ENCODE measurements at places on chromosomes 3 and 15.

GRCh38 chr3:6551165-6551564, 309.8 kb upstream of the GRM7 start:
- no peak for DNase-seq

- no peak for DNase-seq
Measured at GRCh38 chr3:5297895-5298294, 110.4 kb downstream of the EDEM1 start.

DNA sequence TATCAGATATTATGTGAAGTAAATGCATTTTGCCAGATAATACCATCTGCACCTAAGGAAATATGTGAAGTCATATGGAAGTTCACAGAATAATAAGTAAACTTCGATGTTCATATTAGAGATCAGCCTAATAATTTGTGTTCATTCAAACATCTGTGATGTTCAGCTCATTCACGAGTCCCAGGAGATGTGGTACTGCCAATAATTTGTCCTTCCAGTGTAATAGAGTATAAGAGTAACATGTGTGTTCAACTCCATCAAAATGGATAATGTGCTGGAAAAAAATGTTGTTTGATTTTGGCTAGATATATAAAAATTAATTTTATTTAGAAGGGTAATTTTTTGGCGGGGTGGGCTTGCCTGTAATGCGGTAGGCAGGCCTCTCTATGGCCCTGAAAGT, 75.4 kb upstream of the ARL6 start:
- DNase-seq, result no peak

- DNase-seq, result no peak
Measured at GRCh38 chr15:32881528-32881927, 163.7 kb downstream of the GREM1 start.

- DNase-seq, result no peak
Measured at GRCh38 chr3:165918657-165918979, 81.4 kb upstream of the BCHE start.

DNA sequence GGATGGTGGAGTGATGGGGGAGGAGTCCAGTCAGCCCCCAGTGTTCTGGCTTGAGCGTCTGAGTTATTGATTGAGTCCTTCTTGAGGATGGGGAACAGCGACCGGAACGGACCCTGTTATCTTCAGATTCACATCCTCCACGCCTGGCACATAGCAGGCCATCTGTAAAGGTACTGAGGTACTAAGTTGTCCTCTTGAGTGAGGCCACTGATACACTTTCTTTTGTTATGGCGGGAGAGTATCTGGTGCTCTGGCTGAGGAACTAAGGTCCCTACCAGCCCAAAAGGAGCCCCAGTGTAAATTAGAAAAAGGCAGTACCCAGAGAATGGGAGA, 16.7 kb upstream of the HRH1 start:
- no peak for DNase-seq

GRCh38 chr15:57158589-57158988, 217.7 kb upstream of the CGNL1 start:
- DNase-seq, result peak; percentile 40

GRCh38 chr3:58874248-58874741, 175.5 kb downstream of the CFAP20DC start:
- DNase-seq, result no peak

DNA sequence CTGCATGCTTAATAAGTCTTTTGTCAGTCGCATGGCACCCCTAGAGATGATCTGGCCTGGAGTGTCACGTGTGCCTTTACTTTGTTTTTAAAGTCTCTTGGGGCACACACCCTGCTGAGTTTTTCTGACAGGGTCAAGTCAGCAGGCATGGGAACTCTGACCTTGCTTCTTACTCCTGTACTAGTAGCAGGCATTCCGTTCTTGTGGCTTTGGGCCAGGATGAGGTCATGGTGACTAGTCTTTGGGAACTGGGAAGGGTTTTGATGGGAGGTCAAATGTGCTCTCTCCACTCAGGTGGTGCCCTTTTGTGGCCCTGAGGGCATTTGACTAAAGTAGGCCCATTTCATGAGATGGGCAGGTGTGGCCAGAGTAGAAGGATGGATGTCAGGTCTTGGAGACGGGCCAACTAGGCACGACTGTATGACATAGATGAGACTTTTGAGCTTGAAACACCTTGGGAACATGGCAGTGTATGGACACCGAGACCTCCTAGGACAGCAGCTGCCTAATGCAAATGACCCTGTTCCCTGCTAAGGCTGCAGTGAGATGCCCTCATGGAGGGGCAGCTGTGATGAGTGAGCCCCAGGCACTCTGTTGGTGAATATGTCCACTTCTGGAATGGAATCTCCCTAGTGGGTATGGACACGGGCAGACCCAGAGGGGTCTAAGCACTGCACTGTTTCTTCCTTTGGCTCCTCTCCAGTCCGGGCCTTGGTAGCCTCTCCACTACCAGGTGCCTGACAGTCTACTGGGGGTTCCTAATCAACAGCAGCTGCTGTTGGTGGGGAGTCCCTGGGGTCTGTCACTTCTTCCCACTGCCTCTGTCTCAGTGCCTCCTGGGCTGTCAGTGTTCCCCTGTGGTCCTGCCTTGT, 16.4 kb downstream of the SRPRB start:
- peak; percentile 54 for DNase-seq

- no peak for DNase-seq
Measured at GRCh38 chr3:56763233-56763632, 38.5 kb downstream of the ARHGEF3 start.

DNA sequence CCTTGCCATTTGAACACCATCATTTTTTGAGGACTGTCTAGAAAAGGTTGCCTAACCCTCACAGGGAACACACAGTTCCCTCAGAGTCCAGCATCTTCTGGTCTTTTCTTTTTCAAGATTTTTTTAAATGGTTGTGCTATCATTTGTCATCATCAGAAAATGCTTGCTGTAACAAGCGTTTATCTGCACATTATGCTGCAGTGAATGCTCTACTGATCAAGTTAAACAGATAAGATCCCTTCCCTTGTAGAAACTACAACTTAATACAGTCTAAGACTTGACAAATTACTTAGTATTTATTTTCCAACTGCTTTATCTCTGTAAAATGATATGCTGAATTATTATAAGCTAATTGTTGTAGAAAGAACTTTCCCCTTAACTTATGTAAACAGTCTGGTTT, 11.9 kb upstream of the ALPK3 start:
- DNase-seq, result no peak

DNA sequence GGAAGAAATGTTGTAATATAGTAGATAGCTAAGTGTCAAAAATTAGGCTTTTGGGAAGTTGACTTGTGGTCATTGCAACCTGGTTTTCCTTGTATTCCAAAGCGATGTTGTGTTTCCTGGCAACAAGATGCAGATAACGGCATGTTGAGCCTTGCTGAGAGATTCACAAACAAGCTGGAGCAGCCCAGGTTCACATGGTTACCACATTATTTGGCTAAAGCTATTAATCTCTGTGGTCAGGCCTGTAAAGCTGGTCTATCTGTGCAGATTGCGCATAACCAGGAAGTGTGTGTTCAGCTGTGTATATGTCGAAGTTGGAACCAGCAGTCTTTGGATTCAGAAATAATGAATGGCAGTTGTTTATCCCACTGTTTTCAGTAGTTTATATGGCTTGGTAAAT, 6.6 kb downstream of the TIPARP start:
- no peak for DNase-seq

DNA sequence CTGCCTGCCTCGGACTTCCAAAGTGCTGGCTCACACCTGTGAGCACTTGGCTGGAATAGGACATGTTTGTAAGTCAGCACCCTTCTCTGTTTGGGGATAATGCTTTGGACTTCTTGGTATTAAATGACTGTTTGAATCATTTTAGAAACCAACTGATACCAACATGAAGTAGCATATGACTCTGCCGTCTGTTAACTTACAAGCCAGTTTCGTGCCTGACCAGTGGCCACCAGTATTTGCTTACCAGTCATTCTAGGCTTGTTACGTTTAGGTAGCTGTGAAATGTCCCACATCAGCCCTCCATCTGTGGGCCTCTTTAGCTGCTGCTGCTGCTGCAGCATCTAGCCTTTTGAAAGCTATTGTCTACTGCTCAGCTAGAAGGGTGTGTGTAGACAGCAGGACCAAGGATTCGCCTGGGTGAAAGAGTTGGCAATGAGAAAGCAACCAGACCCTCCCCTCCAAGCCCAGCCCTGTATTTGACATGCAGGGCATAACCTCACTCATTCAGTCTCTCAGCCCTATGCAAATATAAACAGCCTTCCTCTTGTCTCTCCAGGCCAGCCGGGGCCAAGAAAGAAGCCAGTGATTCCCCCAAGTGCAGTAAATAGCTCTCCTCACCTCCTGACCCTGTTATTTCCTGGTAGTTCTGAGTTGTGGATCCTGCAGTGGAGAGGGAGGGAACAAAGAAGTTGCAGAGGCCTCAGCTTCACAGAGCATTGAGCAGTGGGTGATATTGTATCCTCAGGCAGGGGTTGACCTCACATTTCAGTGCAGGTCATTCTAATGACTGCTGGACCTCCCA, 51.0 kb downstream of the NKIRAS1 start:
- DNase-seq, result no peak

DNA sequence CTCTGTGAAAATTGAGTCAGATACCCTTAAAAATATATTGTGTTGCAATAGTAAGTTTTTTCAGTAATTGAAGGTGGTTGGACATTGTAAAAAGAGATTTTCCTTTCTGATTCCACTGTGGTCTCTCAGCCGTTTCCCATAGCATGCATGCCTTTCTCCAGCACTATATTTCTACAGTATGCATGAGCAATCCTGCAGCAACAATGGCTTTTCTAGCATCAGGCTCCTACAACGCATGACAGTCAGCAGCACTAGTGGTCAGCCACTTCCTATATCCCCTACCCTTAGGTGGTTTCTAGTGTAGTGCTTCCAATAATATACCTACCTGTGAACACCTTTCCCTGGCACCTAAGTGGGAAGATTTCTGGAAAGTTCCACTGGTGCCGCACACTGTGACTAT, 55.4 kb upstream of the SNRPN start:
- DNase-seq, result no peak

DNA sequence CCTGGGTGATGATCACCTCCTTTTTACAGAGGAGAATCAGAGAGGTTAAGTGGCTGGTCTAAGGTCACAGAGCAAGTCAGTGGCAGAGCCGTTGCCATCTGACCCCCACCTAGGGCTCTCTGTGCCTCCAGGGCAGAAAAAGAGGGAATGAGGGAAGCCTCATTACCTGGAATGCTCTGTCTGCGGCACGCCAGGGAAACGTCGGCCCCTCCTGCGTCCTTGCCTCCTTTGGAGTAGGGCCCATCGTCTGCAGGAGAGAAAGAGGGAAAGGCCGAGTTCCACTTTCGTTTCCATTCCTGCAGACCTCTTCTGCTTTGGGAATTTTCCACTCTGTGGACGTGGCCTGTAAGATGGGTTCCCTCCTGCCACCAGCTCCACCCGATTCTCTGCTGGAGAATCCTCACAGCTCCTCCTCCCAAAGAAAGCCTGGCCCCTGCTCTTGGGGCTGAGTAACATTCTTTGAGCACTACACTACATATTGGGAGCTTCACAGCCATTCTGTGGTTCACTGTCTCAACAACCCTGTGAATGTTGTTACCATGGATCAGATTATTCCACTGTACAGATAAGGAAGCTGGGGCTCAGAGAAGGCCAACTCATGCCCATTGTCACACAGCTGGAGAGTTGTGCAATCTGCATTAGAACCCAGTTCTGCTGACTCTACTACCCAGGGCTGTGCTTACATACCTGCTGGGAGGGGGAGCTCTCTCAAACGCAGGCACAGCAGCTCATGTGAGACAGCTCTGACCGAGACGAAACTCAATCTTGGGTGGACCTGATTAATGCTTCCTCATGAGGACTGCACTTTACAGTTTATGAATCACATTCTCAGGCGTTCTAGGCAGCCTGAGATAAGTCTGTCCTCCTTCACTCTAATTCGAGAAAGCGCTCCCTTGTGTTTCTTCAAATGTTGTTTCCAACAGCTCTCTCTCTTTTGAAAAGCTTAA, 14.2 kb downstream of the GRIP2 start:
- no peak for DNase-seq

DNA sequence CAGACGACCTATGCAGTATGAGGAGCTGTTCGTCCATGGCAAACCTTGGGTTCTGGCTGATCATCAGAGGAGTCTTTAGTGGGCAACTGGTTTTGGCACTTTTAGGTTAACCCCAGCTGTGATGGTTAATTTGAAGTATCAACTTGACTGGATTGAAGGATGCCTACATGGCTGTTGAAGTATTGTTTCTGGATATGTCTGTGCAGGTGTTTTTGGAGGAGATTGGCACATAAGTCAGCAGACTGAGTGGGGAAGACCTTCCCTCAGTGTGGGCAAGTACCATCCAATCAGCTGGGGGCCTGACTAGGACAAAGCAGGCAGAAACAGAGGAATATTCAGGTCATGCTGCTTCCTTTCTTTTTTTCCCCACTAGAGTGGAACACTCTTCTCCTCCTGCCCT, 284.1 kb downstream of the NFKBIZ start:
- DNase-seq, result no peak

- no peak for DNase-seq
Measured at GRCh38 chr15:52234596-52235541, 43.7 kb upstream of the GNB5 start.

DNA sequence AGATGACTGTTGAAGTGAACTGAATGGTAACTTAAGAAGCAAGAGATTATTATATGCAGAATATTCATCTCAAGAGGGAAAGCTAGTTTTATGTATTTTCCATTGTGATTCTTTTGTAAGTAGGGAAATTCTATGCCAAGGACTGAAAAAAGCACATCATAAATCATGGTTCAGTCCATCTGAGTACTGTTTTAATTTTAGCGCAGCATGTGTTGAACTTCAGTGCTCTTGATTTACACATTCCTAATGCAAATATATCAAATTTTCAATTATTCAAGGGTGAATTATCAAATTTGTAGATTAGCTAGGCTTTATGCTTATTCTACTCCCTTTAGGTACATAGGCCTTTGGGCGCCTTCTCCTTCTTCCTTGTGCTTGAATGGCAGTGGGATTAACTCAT, 50.3 kb upstream of the TCF12 start:
- no peak for DNase-seq

DNA sequence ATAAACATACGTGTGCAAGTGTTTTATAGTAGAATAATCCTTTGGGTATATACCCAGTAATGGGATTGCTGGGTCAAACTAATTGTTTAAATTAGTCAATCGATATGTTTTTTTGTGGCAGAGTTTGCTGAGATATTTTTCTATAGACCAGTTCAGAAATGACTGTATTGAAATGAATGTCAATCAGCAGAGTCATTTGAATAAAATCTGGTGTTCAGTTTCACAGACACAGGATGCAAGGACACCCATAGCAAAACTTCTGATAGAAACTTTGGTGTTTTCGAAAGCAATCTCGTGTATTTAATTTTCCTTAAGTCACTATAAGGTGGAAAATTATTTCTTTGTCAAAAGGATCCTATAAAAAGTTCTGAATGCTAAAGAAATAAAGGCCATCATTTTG, 434.4 kb downstream of the RAP2B start:
- no peak for DNase-seq

DNA sequence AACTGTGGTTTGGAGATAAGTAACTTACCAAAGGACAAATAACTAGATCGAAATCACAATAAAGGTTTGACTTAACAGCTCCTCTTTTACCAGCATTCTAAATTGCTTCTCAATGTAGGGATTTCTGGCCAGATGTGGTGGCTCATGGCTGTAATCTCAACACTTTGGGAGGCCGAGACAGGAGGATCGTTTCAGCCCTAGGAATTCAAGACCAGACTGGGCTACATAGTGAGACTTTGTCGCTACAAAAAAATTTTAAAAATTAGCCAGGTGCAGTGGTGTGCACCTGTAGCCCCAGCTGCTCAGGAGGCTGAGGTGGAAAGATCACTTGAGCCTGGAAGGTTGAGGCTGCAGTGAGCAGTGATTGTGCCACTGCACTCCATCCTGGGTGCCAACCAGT, 17.4 kb upstream of the IGF2BP2 start:
- DNase-seq, result no peak

GRCh38 chr15:85491691-85492090, 111.3 kb downstream of the AKAP13 start:
- no peak for DNase-seq
